NCI-H460 (cell line): ENCODE measurements at places on chromosomes 5 and 9.
A peak's percentile ranks its signal among the peaks of the same experiment; 100 is the strongest.

- DNase-seq: no peak
These were observed 1271.3 kb downstream of the EFNA5 start for GRCh38 chr5:106399391-106399790.

DNA sequence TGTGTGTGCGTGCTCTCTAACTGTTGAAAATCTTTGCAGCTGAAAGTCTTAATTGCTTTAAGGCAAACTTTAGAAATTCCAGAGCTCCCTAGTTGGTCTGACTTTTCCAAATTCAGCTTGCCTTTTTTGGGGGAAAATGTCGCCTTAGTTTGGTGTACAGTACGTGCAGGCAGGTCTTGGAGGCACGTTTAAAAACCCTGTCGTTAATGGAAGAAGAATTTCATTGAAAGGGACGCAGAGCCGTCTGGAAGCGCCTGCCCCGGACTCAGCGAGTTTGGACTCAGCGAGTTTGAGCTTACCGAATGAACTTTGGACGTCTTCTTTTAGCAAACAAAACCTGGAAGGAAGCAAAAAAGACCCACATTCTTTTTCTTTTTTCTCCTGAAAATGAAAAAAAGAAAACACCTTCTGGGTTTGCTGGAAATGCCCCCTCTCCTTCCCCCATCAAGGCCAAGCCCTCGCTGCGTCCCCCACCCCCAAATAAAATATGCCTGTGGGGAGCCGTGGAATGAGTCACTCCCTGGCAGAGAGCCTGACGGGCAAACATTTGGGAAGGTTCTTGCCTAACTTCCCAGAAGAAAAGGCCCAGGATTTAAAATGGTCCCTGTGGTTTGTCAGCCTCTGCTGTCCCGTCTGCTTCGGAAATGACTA lies 1.5 kb downstream of the NEK6 start:
- peak; percentile 72 for DNase-seq

GRCh38 chr9:94903961-94904421 lies 177.5 kb downstream of the AOPEP start:
- DNase-seq: no peak

GRCh38 chr5:81163651-81164050 lies 69.5 kb upstream of the CKMT2 start:
- no peak for DNase-seq

GRCh38 chr5:148653836-148654781 lies at the start of gene HTR4:
TSS of gene HTR4 (minus strand) at chr5:148654527. CDS start at chr5:148637014, 17,513 bp downstream.
- DNase-seq: no peak

DNA sequence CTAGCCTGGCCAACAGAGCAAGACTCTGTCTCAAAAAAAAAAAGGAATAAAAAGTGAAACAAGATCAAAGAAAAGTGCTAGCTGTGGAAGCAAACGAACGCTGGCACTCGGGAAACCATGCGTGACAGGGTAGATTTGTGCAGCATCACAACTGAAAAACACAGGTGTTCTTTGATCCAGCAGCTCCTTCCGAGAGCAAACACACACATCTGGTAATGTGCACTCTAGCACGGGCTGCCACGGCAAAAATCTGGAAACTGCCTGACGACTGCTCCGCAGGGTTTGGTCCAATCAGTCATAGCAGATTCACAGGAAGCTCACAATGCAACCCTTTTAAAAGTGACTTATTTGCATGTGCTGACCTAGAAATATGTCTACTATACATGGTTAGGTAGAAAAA lies 80.0 kb downstream of the SYK start:
- DNase-seq: no peak

DNA sequence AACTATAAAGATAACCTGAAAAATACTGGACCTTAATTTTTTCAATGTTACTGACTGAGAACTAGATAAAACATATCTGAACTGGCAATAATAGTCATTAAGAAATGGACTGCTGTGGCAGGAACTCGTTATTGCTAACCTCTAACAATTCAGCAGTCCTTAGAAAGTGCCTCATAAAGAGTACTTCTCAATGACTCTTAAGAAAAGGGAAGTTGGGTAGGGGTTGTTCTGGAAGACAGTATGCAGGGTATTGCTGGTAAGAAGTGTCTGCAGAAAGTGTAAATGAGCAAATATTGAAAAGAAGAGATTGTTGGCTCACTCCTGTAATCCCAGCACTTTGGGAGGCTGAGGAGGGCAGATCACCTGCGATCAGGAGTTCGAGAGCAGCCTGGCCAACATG lies 27.9 kb downstream of the FOXD1 start:
- no peak for DNase-seq

GRCh38 chr9:127035948-127036347 lies 86.5 kb downstream of the ANGPTL2 start:
- DNase-seq: no peak

DNA sequence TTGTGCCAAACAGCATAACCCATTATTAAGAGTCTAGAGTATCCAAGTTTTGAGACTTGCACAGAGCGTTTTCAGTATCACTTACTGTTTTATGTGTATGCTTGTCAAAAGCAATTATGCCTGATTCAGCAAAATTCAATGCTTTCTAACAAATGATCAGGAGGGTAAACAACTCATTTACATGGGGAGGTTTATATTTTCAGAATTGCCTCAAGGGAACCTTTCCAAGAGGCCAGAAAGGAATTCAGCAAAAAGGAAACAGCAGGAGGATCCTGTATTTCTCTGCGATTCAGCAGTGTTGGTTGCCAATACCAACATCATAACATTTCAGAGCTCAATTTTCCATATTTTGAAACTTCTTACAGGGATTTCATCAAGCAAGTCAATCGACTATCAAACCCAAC lies 69.3 kb upstream of the DAB2 start:
- DNase-seq: no peak

- no peak for DNase-seq
These were observed 40.5 kb downstream of the GPR21 start for GRCh38 chr9:123073991-123074422.

- DNase-seq: no peak
These were observed 38.5 kb downstream of the SLC22A5 start for GRCh38 chr5:132407970-132408369.

DNA sequence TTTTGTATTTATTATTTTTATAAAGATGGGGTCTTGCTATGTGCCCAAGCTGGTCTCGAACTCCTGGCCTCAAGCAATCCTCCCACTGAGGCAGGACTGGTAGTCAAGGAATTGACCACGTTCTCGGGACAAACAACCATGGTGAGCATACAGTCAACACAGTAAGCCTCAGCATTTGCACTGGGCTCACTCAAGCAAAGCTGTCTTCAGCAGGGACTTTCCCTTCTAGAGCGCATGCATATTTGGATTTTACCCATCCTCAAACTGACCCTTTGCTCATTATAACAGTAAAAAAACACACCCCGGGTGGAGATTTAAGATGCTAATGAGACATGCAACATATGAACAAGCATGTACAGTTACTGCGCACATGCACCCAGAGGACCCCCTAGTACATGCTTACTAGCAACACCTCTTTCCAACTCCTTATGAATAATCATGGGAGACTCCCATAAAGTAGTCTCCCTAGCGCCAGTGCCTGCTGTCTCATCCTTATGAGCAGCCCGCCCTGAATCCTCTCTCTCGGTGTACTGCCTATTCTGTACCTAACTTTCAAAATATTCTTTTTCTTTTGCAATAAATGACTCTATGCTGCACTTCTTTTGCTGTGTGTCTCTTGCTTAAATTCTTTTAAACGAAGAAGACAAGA lies 41.5 kb downstream of the C5orf22 start:
- DNase-seq: no peak

GRCh38 chr5:167827766-167828165 lies 463.7 kb upstream of the WWC1 start:
- no peak for DNase-seq

DNA sequence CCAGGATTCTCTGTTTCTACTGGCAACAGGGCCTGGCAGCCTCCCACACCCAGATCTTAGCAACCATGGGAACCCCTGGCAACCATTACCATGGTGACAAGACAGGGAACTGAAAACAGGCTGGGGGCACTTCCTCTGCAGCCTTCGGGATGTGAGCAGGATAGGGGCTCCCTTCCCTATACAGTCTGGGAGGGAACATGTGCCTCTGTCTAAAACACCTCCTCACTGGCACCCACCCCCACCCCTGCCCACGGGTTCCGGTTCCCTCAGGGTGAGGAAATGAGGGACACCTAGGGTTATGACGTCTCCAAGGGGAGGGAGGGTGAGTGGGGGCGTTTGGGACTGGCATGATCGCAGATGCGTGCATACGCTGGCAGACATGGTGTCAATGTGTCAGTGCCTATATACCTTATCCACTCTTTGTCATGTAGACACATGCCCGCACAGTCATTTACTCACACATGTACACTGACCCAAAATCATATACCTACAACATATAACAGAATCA lies 3.0 kb upstream of the DNAJB5 start:
- no peak for DNase-seq

DNA sequence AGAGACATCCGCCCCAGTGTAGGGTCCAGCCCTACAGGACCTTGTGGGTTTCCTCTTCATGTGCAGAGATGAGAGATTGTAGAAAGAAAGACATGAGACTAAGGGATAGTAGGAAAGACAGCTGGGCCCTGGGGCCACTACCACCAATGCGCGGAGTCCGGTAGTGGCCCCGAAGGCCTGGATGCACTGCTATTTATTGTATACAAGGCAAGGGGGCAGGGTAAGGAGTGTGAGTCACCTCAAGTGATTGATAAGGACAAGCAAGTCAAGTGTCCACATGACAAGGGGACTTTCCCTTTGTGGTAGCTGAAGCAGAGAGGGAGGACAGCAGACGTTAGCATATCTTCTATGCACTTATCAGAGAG lies 6.2 kb upstream of the TMEM141 start:
- DNase-seq: no peak

DNA sequence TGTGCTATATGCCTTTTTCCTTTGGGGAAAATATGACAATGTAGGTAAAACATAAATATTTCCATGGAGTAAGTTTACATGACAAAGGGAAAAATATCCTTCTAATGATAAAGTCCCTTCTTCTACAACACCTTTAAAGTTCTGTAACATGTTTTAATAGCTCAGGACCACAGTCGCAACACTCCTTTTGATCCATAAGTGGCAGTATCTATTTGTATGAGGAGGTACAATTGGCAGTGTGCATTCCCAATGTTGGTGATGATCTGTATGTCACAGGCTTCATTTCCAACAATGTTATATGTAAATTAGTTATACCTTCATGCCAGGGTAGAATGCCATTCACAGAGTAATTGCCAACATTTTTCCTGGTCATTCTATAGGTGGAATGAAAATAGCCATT lies 127.1 kb upstream of the CCNH start:
- DNase-seq: no peak

DNA sequence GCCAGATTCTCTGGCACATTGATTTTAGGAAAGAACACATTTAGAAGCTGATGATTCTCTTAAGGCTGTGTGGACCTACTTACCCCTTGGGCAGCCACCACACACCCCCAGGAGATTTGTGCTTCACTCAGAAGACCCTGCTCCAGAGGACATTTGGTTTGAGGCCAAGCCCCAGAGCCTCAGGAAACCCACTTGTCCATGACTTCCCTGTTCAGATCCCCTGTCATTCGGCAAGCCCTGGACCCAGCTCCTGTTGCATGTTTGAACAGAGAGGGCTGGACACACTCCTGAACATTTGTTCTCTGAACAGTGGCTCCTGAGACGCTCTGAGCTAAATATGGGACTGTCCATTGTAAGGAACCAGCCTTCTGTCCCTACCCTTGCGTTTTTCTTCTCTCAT lies 82.1 kb downstream of the AMBP start:
- DNase-seq: no peak

DNA sequence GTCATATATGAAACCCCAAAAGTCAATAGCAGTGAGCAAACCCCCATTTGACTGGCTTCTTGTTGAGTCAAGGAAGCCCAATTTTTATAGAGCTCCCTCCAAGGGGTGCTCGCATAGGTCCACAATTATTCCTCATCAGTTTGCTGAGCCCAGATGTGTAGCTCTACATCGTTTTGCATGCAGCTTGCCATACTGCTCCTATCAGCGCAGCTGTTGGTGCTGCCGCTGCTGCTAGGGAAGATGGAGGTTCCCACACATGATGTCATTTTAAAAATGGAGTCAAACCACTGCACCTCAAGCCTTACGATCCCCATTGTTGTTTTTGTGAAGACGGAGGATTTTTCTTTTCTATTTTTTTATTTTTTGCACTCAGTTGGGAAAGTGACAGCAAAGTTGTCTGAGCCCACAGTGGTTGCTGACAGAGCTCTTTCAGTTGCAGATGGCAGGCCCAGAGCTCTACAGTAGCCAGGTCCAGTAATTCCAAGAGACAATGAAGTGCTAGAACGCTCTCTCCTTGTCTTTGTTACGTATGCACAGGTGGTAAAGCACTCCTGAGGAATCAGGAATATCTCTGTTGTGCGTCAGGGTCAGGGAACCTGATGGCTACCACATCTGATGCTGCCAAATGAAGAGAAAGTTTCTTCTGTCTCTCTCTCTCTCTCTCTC lies 23.2 kb upstream of the C5orf63 start:
- DNase-seq: no peak

DNA sequence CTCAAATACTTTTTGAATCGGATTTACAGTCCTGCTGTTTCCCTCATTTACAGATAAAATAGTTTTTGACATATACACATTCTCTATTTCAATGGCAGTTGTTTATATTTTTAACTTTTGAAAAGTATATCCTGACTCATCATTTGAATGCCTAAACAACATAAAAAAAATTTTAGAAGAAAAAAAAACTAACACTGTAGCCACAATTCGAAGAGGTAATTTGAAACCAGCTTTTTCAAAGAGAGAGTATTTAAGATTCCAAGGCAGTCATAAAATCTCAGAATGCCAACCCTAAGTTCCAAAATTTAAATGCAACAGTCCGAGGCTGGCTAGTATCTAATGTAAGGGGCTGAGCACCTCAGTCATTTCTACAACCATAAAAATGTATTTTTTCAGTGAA lies 626.8 kb downstream of the DNAH5 start:
- no peak for DNase-seq

GRCh38 chr5:10701567-10702039 lies 59.4 kb downstream of the DAP start:
- peak; percentile 53 for DNase-seq

- no peak for DNase-seq
These were observed 1.3 kb downstream of the BARHL1 start for GRCh38 chr9:132583584-132584304.

- peak; percentile 63 for DNase-seq
These were observed 203.8 kb downstream of the SNCAIP start for GRCh38 chr5:122515709-122516431.

- DNase-seq: peak; percentile 29
These were observed 50.4 kb upstream of the FAM170A start for GRCh38 chr5:119578937-119579336.

GRCh38 chr5:6551287-6551954 lies 81.4 kb downstream of the NSUN2 start:
- DNase-seq: no peak

DNA sequence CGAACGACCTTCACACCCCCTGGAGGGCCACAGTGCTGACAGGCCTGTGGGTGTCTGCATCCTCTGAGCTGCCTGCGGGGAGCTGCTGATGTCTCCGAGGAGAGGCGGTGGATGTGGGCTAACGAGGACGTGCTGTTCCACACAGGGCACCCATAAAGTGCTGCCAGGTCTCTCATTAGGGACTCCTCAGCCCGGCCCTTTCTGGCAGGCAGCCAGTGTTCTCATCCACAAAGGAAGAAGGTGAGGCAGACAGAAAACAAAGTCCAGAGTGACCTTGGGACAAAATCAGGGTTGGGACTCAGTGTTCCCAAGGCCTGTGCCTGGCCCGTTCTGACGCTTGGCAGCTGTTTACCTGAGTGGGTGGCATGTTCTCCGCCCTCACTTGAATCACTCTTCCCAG lies 29.3 kb downstream of the CARTPT start:
- DNase-seq: no peak

GRCh38 chr9:136336156-136336870 lies 9.0 kb downstream of the GPSM1 start:
- DNase-seq: no peak
